ENCODE measurements at places on chromosomes 12 and 14.

GRCh38 chr14:105351920-105352851 is 37.6 kb downstream of the PACS2 start:
- peak; percentile 87 for DNase-seq

- DNase-seq, result no peak
Measured at GRCh38 chr14:61712137-61712536, 16.8 kb downstream of the HIF1A start.

DNA sequence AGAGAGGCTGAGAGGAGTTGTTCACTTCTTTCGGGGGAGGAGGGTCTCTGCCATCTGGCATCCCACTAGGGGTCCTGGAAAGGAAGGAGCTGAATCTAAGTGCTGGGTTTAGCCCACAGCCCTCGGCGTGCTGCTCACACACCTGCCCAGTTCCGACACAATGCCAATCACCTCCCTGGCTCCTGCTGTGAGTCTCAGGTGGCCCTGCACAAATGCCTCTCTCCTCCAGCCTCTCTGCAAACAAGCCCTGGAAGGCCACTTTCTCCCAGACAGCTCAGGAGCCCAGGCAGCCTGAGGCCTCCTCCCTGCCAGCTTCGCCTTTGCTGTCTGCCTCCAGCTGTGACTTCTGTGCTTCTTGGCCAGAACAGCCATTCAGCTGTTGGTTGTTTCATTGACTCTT is 51.2 kb downstream of the SMIM41 start:
- DNase-seq, result no peak

GRCh38 chr12:114174326-114174725 is 208.2 kb upstream of the RBM19 start:
- no peak for DNase-seq

DNA sequence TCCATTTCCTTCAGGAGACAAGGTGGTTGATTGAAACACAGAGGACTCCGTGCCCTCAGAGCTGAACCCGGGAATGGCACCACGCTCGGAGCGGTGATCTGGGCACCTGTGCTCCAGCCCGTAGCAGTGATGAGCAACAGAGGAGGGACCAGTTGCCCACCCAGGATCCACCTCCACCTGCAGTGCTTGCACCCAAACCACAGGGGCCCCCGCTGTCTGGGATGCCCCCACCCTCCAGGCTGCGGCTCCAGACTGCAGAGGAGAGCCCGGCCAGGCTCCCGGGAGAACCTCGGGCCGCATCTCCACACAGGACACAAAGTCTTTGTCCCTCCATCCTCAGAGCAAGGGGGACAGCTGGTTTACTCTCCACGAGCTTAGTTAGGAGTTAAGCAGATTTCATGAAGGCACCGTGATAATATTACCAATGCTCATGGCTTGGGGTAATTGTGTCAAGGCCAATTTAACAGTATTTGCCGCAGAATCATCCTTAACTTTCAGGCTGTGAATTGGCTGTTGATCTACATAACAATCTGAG is 100.6 kb downstream of the TNFAIP2 start:
- DNase-seq, result no peak

DNA sequence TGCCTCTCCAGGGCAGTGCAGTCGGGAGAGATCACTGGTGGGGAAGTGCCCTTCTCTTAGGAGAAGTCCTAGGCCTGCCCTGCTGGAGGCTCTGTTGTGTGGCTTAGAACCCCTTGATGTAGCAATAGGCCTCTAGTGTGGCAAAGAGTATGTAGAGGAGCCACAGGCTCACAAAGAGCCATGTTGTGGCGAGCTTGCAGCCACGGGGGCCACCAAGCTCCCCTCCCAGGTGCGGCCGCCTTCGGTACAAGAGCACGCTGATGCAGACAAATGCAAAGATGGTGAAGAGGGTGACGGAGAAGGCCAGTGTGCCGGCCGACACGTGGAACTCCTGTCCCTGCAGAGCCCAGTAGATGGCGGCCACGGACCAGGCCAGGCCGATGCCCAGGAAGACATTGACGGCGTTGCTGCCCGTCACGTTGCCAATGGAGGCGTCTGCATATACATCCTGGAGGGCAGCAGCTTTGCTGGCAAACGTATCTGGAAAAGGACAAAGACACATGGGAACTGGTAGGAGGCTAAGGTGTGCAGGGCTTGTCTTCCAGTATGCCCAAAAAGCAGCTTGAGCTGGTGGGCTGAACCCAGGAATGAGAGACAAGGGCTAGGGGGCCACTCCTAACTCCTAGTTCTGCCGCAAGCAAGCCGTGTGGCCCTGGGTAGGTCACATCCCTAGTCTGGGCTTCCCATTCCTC is 142.8 kb downstream of the SLC8A3 start:
- DNase-seq, result no peak

- no peak for DNase-seq
Measured at GRCh38 chr12:120331390-120331789, 3.8 kb upstream of the PLA2G1B start.

DNA sequence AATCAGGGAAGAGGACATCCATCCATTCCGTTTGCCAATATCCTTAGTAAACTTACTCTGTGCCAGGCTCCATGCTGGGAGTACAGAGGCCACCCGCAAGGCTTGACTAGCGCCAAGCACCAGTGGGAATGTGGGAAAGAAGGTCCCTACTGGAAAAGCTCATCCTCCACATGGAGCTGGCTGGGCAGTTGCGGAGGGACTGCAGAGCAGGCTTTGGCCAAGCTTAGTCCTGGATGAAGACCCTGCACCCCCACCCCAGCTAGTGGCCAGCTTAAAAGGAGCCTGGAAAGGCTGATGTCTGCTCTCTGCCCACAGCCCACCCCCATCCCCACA is 22.4 kb upstream of the EIF2B2 start:
- DNase-seq, result no peak

- DNase-seq, result no peak
Measured at GRCh38 chr14:60684203-60684602, 34.9 kb upstream of the SIX1 start.

DNA sequence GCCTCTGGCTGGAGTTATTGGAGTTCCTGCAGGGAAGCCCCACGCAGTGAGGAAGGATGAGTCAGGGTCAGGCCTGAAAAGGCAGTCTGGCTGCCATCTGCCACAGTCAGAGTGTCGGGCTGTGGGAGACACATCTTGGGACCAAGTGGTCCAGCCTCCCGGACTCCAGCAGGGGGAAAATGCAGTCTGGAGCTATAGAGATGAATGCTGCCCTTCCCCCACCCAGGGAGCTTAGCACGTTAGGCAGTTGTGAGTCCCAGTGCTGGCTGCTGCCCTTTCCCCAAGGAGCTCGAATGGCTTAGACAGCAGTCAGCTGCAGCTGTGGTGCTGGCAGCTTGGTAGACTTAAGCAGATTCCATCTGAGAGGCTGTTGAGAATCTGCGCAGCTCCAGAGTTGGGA is 8.2 kb upstream of the NTS start:
- DNase-seq, result no peak

DNA sequence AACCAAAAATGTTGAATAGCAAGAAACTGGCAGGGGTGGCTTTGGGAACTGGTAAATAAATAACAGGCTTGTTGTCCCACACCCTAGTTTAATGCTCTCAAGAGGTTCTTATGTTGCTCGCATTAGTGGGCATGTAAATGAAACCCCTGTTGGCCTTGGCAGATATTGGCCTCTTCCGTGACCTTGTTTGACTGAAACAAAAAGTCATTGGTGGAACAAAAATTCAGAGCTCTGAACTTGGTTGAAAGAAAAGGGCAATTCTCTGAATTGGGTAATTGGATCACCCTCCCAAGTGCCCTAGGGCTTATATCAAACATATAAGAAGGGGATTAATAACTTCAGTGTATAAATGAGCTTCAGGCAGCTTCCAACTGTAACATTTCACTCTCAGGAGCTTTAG is 426.2 kb downstream of the ZFP36L1 start:
- no peak for DNase-seq
